ENCODE measurements at places on chromosomes 5 and 9. TPM values are rescaled to one million over a fixed set of nuclear protein-coding genes. Genes with fewer than 3 reads are reported as not detected.
A peak's percentile ranks its signal among the peaks of the same experiment; 100 is the strongest.

DNA sequence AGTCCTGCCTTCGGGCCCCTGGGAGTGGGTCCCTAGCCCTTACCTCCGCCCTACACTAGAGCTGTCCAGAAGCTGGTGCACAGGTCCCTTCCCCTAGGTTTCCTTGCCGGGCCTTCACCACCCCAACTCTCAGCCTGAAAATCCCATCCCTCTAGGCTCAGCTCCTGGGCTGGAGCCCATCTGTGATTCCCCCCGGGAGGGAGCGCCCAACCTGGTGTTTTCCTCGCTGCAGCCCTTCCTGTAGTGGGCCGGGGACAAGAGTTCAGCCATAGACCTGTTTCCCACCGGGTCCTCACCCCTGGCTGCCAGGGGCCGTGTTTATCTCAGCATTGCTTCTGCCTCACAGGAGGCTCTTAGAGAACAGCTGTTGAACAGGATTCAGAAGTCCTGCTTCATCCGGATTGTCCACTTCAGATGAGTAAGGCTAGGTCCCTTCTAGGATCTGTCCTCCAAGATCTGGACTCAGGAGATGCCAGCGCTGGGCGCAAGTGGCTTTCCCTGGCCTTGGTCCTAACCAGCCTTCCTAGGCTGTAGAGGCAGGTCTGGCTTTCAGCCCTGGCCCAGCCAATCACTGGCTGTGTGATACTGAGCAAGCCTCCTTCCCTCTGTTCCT lies 965 bp downstream of the GLIPR2 start:
- H3K27me3 ChIP-seq = peaks cover 9% of the 10 kb centered on the region
- peaks cover 13% of the 10 kb centered on the region for H3K36me3 ChIP-seq
- peaks cover 49% of the 10 kb centered on the region for H3K4me1 ChIP-seq

DNA sequence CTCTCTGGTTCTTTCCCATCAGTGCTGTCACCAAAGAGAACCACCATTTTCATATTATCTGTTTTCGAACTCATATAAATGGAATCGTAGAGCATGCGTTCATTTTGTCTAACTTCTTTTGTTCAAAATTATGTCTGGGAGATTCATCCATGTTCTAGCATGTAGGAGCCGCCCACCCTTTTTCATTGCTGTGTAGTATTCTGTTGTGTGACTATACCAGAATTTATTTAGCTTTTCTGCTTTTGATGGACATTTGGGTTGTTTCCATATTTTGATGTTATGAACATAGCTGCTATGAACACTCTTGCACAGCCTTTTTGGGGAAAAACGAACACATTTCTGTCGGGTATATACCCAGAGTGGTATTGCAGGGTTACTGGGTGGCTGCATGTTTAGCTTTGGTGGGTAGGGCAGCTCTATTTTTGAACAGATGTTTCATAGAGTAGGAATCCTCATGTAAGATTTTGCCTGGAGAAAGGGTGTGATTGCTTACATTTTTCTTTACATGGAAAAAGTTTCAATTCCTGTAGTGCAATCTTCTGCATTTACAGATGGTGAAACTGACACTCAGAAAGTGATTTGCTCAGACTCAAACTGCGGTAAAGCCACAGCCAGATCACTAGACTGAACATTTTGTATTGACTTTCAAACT lies 100.2 kb upstream of the IL12B start:
- peaks cover 32% of the 10 kb centered on the region for H3K27me3 ChIP-seq
- H3K36me3 ChIP-seq = no peaks in the 10 kb centered on the region
- no peak overlapping the region for H3K27ac ChIP-seq
- DNase-seq = no peak
- H3K4me3 ChIP-seq = no peak overlapping the region
- H3K4me1 ChIP-seq = peaks cover 20% of the 10 kb centered on the region

DNA sequence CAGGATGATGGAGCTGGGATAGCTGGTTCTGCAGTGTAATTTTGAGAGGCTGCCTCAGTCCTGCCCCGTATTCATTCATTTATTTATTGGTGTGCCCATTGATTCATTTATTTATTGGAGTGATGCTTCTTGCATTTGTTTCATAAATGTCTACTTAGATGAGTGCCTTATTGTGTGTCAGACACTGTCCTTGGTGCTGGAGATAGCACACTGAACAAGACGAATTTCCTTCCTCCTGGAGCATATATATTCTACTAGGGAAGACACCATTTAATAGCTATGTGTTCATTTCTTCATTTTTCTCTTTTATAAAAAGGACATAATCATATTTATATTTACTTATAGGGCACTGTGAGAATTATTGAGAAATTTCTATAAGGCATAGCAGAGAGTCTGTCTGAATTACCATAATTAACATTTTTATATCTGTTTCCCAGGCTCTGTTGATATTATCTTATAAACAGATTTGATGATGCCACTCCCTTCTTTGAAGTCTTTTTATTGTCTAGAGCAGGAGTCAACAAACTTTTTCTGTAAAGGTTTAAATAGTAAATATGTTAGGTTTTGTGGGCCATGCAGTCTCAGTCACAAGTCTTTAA lies 433.9 kb upstream of the ZNF608 start:
- no peak overlapping the region for H3K27ac ChIP-seq
- no peaks in the 10 kb centered on the region for H3K36me3 ChIP-seq
- no peaks in the 10 kb centered on the region for H3K27me3 ChIP-seq
- no peak for DNase-seq
- no peak overlapping the region for H3K4me3 ChIP-seq
- no peaks in the 10 kb centered on the region for H3K4me1 ChIP-seq

DNA sequence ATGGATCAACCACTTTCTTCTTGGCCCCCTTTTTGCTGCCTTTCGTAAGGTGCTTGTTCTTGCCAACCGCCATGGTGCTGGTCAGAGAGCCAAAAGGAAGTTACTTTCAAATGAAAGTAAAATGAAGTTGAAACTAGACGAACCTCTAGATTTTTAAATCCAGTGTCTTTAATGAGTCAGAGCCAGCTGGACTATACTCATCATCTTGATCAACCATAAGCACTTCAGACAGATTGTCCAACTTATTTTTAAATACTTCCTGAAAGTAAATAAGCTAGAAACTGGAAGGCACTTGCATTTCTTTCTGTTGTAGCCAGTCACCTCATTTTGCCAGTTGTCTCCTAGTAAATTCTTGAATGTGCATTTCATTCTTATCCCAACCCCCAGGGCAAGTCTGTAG lies 48.9 kb downstream of the JMY start:
- peaks cover 9% of the 10 kb centered on the region for H3K36me3 ChIP-seq
- H3K27me3 ChIP-seq = no peaks in the 10 kb centered on the region
- no peak for DNase-seq
- peaks cover 8% of the 10 kb centered on the region for H3K4me1 ChIP-seq
- H3K4me3 ChIP-seq = no peak overlapping the region
- no peak overlapping the region for H3K27ac ChIP-seq

DNA sequence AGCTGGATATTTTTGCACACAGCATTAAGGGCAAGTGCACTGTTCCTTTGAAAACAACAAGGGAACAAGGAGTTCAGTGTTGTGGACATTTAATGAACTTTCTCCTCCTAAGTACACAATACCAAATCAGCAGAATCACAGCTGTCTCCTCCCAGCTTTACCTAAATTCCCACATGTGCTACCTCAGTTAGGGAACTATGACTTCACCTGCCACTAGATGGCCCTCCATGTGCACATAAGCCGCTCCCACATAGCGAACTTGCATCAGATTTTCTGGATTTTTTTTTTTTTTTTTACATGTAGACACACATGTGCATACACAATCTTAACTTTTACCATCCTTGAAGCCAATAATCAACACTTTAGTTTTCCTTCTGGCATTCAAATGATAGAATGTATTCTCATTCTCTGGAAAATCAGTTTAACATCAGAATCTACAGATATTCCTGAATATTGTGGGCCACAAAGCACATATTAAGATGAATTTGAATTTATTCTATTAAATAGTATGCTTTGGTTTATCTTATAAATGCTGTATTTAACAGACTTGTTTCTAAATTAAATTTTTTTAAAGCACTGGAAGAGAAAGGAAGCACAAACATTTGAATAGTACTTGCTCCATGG lies 123.6 kb downstream of the PALM2AKAP2 start:
- H3K27ac ChIP-seq = no peak overlapping the region
- H3K27me3 ChIP-seq = no peaks in the 10 kb centered on the region
- peak; percentile 59 for DNase-seq

DNA sequence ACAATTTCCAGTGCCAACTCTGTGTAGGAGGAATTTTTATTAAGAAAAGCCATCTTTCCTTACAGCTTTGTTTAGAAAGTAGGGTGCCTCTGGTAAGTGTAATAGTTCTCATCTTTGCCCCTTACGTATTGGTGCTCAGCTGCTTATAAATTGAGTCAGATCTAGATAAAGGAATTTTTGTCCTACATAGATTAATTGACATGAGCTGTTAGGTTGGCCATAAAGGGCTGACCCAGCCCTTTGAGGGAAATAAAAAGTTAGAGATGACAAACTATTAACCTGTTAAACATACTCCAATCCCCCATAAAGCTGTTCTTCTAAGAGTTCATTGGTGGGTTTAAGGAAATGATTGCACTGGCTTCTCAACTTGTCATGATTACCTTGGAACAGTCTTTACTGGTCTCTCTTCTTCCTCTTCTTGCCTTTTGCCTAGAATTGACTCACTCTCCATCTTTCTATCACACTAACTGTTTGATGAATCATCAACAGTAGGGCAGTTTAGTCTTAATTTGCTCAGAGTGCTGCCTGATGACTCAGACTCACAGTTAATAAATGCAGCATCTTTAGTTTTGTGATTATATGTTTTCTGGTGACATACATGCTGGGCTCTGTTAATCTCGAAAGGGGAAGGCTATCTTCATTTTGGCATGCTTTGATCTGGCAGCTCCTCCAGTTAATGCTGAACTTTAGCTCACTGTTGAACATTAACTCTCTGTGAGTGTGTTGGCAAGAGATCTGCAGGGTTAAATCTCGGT lies 51.7 kb downstream of the ARHGAP26 start:
- H3K27me3 ChIP-seq = no peaks in the 10 kb centered on the region
- H3K36me3 ChIP-seq = no peaks in the 10 kb centered on the region
- H3K27ac ChIP-seq = peak overlapping the region; percentile 72
- DNase-seq = no peak
- no peak overlapping the region for H3K4me3 ChIP-seq
- H3K4me1 ChIP-seq = peaks cover 69% of the 10 kb centered on the region

The BARHL1 gene
- total RNA-seq = not detected

GRCh38 chr5:14572836-14573235 lies 8.8 kb upstream of the OTULINL start:
- H3K36me3 ChIP-seq = no peaks in the 10 kb centered on the region
- no peak overlapping the region for H3K4me3 ChIP-seq
- no peak for DNase-seq
- peaks cover 5% of the 10 kb centered on the region for H3K27me3 ChIP-seq
- H3K27ac ChIP-seq = no peak overlapping the region

DNA sequence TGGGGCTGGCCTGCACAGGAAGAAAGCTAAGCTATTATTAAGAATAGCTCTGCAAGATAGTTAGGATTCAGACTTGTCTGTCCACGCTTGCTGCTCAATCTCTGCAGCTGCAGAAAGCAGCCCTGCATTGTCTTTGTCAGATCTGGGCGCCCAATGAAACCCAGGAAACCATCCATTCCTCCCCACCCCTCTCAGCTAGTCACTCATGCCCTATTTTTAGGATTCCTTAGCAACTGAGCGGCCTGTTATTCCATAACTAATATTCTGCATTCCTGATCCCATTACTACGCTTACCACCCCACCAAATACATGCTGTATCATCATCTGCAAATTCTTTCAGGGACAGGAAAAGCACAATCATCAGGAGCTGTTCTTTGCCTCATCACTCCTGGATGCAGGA lies 52.9 kb upstream of the APC start:
- no peak overlapping the region for H3K4me3 ChIP-seq
- DNase-seq = no peak
- H3K27me3 ChIP-seq = peaks cover 30% of the 10 kb centered on the region
- no peaks in the 10 kb centered on the region for H3K4me1 ChIP-seq
- no peaks in the 10 kb centered on the region for H3K36me3 ChIP-seq
- H3K27ac ChIP-seq = no peak overlapping the region

- H3K4me1 ChIP-seq = peaks cover 7% of the 10 kb centered on the region
- no peak overlapping the region for H3K4me3 ChIP-seq
- no peaks in the 10 kb centered on the region for H3K27me3 ChIP-seq
These were observed 55.1 kb downstream of the RETREG1 start for GRCh38 chr5:16561660-16562059.

DNA sequence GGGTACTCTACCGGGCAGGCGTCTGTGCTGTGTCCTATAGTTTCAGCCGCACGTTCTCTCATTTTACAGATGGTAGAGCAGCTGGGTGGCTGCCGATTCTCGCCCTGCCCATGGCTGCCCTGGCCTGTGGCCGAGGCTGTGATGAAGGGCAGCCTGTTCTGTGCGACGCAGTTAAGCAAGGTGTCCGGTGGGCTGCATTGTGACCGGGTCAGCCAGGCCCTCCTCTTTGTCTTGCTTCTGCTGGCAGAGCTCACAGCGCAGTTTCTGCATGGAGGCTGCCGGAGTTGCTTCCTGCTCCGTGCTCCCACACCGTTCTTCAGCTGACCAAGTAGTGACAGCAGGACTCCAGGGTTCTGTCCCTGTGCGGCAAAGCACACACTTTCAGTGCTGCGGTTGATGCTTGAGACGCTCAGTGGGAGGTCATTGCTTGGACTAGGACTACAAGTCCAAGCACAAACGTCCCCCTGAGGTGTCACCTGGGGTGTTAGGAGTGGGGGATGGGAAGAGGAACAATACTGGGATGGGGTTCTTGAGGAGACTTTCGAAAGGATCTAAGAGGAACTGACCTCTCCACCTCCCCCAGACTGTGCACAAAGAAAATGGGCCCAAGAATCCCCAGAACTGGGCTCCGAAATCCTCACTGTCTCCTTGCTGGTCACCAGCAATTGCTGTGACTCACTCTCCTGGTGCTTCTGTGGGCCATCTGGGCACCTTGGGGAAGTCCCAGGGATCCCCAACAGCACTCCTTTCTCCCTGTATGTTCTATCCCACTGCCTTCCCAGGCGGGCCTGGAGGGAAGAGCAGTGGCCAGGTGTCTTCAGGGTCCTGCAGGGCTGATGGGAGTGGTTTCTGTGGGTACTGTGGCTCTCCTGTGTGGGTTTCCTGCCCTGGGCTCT lies 58.2 kb downstream of the GADD45G start:
- no peak overlapping the region for H3K27ac ChIP-seq
- no peaks in the 10 kb centered on the region for H3K36me3 ChIP-seq
- H3K27me3 ChIP-seq = peaks cover 21% of the 10 kb centered on the region
- H3K4me1 ChIP-seq = peaks cover 14% of the 10 kb centered on the region
- DNase-seq = no peak

The ZNF883 gene
- total RNA-seq = 0.16 TPM

DNA sequence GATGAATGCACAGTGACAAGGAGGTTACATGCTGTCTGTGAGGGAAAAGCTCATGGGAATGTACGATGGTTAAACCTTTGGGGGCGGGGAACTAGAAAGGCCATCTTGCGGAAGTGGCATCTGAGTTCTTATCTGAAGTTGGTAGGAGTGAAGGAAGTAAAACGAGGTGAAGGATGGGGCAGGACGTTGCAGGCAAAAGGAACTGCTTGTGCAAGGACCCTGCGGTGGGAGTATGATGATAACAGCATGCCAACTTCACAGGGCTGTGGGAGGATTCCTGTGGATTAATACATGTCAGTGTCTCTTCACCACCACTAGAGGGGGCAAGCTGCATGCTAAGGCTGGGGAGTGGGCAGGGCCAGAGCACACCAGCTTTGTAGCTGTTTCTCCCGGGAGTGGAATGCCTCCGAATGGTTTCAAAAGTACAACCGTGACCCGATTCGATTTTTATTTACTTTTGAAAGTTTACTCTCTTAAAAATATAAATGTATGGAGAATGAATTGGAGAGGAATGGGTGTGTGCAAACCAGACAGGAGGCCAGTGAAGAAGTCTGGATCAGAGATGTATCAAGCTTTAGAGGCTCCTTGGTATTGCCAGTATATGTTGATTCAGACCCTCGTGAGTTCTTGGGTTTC lies 62.5 kb downstream of the CYFIP2 start:
- H3K27ac ChIP-seq = peak overlapping the region; percentile 14
- DNase-seq = peak; percentile 52
- no peak overlapping the region for H3K4me3 ChIP-seq
- peaks cover 82% of the 10 kb centered on the region for H3K36me3 ChIP-seq
- no peaks in the 10 kb centered on the region for H3K27me3 ChIP-seq

The AIF1L gene
- 0.55 TPM for total RNA-seq
